ENCODE measurements at places on chromosomes 3 and 15. TPM values are rescaled to one million over a fixed set of nuclear protein-coding genes. Genes with fewer than 3 reads are reported as not detected.

- no peak for DNase-seq
Observed at GRCh38 chr3:87260270-87260669, 16.1 kb downstream of the POU1F1 start.

- no peak for DNase-seq
Observed at GRCh38 chr3:111636366-111636885, 41.3 kb upstream of the ZBED2 start.

- DNase-seq, result no peak
Observed at GRCh38 chr3:8760091-8760490, 9.3 kb downstream of the OXTR start.

DNA sequence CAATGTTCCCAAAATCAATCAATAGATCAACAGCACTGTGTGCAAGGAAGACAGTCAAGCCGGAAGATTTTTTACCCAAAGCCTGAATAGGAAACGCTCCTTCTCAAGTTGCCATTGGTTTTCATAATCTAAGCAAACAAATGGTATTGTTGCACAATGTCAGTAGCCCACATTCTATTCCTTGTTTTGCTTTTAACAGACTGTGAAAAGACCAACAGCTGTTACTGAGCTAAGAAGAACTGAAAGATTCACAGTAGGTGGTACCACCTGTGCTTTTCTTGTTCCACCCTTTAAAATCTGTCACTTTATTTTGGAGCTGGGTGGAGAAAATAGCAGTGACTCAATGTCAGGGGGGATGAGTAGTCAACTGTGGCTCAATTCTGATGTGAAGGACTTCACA, 357.5 kb upstream of the CADM2 start:
- no peak for DNase-seq

DNA sequence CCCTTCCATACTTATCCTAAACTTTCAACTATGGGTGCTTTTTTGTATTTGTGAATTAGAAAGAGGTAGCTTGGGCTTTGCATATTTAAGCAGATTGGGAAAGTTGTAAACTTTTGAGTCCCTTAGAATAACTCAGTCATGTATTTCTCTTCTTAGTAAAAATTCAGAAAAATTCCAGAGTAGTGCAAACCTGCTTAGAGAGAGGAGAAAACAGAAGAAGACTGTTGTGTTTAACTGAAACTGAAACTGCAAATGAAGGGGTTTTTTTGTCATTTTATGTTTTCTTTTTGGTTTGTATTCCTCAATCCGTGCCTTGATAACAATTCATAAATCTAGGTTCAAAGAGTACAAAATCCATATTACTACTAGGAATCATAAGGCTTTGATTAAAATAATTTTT, 31.3 kb downstream of the CD200 start:
- DNase-seq, result no peak

GRCh38 chr3:125959317-125960065, 9.5 kb upstream of the ROPN1B start:
- DNase-seq, result no peak

GRCh38 chr3:43180027-43180426, 74.1 kb upstream of the POMGNT2 start:
- DNase-seq, result no peak

DNA sequence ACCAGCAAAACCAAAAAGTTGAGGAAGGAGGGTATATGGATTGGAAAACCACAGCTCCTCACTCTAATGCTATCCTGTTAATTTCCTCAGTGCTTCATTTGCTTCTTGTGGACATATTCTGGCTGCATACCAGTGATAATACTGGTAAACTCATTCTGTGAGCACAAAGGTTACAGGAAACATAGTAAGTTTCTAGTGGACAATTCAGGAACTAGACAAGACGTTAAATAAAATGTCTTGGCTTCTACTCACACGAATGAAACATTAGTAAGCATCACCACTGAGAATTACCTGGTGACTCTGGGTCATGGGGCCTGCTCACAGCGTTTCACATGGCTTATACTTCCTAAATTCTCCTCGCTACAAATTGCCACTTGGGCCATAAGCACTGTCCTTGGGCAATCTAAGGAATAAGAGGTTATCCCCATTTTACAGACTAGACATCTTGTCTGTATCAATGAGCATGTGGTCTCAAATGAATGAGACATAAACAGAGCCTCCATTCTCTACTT, 20.1 kb upstream of the PPIB start:
- no peak for DNase-seq

GRCh38 chr3:135567223-135567622, 398.3 kb upstream of the PPP2R3A start:
- DNase-seq, result no peak

GRCh38 chr3:74904646-74905045, 290.2 kb upstream of the CNTN3 start:
- DNase-seq, result no peak

DNA sequence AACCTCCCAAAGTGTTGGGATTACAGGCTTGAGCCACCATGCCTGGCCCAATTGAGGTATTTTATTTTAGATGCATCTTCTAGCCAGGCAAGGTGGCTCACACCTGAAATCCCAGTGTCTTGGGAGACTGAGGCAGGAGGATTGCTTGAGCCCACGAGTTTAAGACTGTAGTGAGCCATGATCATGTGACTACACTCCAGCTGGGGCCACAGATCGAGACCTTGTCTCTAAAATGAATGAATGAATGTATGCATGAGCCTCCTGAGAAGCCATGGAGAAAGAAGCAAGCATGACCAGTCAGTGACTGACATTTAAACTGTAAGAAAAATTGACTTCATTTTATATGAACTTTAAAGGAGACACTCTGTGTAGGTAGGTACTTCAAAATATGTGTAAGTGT, 105.7 kb downstream of the ZNF609 start:
- DNase-seq, result no peak

DNA sequence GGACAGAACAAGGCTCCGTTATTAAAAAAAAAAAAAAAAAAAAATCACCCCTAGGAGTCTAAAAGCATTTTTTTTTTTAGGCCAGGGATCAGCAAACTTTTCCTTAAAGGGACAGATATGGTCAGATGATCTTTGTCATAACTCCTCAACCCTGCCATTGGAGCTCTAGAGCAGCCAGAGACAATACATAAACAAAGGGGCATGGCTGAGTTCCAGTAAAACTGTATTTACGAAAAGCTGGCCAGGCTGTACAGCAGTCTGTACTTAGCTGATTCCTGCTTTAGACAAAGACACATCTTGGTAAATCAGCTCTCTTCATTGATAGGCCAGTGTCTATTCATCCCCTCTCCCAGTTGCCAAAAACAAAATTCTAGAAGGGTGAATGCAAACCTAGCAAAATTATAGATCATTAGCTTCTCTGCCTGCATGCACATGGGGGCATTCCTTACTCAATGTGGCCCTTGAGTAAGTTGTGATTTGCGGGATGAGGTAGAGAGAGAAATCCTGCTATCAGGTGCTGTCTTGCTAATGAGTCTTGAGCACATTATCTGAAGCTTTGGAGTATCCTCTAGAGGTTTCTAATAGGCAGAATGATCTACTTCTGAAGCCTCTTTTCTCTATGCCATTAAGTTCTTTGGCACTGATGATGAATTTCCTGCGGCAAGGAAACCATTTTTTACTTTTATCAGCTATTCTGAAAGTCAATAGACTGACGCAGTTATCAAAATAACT, 35.2 kb downstream of the SENP8 start:
- no peak for DNase-seq

DNA sequence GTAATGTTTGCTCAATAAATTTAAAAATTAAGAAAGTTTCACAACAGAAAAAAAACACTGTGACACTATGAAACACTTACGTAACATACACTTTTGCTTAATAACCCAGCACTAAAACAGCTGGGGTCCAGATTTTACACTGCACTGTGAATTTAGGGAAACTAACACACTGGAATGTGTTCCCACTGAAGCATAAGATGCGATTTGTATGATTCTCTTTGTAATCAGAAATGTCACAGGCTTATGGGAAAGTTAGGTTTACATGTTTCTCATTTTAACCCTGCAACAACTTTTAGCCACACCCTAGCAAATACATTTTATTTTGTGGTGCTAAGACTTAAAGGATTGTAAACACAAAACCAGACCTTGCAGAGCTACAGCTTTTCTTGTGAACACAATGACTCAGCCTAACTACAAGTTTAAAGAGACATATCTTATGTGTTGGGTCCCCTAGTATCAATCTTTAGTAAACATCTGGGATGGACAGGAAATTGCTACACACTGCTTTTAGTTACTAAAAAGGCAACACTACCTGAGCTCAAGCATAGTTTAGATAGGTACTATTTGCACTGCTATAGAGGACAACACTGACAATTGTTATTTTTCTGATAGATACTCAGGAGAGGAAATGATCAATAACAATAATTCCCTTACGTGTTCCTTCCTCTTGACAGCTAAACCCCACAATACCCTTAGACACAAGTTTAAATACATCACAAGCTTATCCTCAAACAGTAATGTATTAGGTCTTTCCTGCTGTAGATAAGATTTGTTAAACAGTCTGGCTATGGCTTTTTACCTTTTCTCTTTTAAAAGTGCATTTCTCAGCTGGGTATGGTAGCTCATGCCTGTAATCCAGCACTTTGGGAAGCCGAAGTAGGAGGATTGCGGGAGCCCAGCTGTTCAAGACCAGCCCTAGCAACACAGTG, 3.8 kb downstream of the PLD1 start:
- DNase-seq, result no peak

- DNase-seq, result no peak
Observed at GRCh38 chr3:26639339-26639738, 16.8 kb downstream of the LRRC3B start.

GRCh38 chr15:92883163-92883875, 16.8 kb upstream of the CHD2 start:
- DNase-seq, result no peak

DNA sequence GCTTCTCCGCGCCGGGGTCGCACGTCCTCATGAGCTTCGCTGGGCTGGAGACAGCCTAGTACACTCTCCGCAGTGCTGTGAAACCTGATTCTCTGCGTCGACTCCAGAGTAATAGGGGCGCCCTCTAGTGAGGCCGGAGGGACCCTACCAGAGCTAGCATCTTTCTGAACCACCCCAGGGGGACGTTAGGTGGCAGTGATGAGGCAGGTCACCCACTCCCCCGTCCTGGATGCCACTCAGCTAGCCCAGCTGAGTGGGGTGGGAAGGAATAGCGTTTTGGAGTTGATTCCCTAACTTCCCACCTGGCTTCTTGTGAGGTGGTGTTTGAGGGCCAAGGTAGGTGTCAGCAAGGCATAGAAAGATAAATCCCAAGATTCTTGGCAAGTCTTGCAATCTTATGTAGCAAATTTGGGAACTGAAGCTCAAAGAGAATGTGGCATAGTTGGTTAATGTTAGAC, 4.0 kb downstream of the DUOXA2 start:
- peak; percentile 87 for DNase-seq

- no peak for DNase-seq
Observed at GRCh38 chr3:175146258-175146657, 287.1 kb downstream of the NAALADL2 start.

DNA sequence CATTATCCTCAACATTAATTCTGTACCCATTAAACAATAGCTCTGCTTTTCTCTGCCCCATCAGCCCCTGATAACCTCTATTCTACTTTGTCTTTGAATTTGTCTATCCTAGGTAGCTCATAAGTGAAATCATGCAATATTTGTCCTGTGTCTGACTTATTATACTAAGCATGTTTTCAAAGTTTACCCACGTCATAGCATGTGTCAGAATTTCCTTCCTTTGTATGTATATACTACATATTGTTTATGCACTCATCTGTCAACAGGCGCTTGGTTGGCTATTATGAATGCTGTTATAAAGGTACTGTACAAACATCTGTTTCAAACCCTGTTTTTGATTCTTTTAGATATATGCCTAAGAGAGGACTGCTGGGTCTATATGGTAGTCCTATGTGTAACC, 18.2 kb downstream of the CSNK1G1 start:
- DNase-seq, result no peak

GRCh38 chr3:176974279-176974678, 223.0 kb downstream of the TBL1XR1 start:
- no peak for DNase-seq

DNA sequence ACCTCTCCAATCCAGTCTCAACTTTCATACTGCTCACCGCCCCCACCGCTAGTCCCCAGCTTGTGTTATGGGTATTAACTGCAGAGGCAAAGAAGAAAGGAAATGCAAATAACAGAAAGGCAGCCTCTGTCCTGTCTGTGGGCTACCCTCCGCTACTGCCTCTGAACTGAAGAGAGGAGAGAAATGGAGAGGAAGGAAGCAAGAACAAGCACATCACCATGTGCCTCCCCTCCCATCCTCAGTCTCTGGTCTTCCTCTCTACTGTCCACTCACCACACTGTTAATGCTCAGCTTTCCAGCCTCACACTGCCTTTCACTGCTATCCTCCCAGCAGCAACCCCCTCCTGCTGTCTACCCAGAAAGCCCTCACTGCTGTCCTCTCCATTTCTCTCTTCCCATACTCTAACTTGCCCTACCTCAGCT, 139.0 kb upstream of the SLC2A2 start:
- no peak for DNase-seq

DNA sequence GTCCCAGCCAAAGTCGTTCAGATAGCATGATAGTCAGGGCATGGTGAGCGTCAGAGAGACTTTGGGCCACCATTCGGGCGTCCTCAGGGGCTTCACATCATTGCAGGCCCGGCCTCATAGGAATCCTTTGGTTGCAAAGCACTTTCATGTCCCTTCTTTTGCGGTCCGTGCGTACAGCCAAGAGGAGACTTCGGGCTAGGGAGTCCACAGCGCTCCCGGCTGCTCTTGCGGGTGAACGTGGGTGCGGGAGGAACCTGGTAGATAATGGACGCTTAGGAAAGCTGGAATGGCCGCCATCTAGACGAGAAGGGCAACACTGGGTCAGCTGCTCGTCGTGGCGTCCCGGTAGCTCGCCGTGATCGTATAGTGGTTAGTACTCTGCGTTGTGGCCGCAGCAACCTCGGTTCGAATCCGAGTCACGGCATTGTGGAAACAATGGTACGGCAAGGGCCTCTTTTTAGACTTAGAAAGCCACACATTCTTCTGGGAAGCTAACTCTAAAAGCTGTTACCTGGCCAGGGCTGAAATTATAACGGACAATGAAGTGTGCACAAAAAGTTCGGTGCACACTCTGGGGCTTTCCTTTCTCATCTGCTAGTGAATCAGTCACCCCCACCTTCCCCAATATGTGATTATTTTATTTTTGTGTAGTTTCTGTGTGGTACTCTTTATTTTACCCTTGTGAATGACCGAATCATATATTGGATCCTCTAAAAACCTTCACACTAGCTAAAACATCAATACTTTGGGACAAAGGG, 13.2 kb upstream of the SHF start:
- peak; percentile 87 for DNase-seq

Gene HRG
- not detected for total RNA-seq

Gene WDR72
- not detected for total RNA-seq

Gene LYZL4
- not detected for total RNA-seq

Gene GNAT1
- total RNA-seq, result not detected

Gene NGLY1
- total RNA-seq, result 20.2 TPM

Gene ANP32A
- 69.2 TPM for total RNA-seq

Gene MUSTN1
- total RNA-seq, result 43.8 TPM

Gene ANO10
- 11.3 TPM for total RNA-seq

Gene UBA7
- 12.2 TPM for total RNA-seq

Gene NR1I2
- 0.82 TPM for total RNA-seq

Gene CCR2
- total RNA-seq, result 0.33 TPM

Gene POLR2M
- 97.5 TPM for total RNA-seq
